ENCODE measurements at places on chromosomes 12 and 14. TPM values are rescaled to one million over a fixed set of nuclear protein-coding genes. Genes with fewer than 3 reads are reported as not detected.

GRCh38 chr12:50066402-50066801, 9.0 kb downstream of the ASIC1 start:
- H3K27ac ChIP-seq, result no peak overlapping the region
- H3K4me3 ChIP-seq, result no peak overlapping the region
- no peaks in the 10 kb centered on the region for H3K27me3 ChIP-seq
- DNase-seq, result peak; percentile 41
- no peaks in the 10 kb centered on the region for H3K36me3 ChIP-seq

GRCh38 chr14:101118233-101118632, 214.7 kb upstream of the RTL1 start:
- H3K4me1 ChIP-seq, result no peaks in the 10 kb centered on the region
- no peak overlapping the region for H3K4me3 ChIP-seq
- no peak overlapping the region for H3K27ac ChIP-seq
- no peaks in the 10 kb centered on the region for H3K36me3 ChIP-seq
- DNase-seq, result peak; percentile 59
- peaks cover 2% of the 10 kb centered on the region for H3K27me3 ChIP-seq

- no peak overlapping the region for H3K4me3 ChIP-seq
- no peak for DNase-seq
- no peak overlapping the region for H3K27ac ChIP-seq
- no peaks in the 10 kb centered on the region for H3K4me1 ChIP-seq
Observed at GRCh38 chr14:75700295-75700694, 39.2 kb downstream of the TTLL5 start.

DNA sequence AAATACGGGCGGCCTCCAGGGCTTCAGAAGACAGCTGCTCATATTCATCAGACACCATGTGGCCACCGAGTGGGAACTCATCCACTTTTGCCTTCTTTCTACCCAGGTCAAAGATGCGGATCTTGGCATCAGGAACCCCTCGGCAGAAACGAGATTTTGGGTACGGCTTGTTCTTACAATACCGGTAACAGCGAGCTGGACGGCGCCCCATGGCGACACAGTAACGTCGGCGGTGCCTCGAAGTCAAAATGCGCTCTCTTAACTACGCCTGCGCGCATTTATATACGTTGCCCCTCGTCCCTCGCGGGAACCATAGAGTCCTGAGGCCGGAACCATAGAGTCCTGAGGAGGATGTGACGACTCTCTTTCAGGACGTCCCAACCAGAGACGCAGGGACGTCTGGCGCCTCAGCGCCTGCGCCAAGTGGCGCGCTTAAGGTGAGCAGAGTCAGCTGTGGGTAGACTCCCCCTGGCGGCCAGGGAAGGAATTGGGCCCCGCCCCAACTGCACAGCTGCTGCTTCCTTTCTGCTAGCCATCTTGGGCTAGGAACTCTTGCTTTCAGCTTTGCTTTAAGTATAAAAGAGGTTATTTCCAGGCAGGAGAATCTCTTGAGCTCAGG, at the start of gene RPL10L:
TSS of gene RPL10L (minus strand) at position 256 of the 619 bp plus-strand sequence. CDS start at position 211, 45 bp downstream.
- no peak within 1 kb of the TSS for H3K4me3 ChIP-seq
- no peak for DNase-seq
- no peak within 1 kb of the TSS for H3K27ac ChIP-seq
- H3K4me1 ChIP-seq, result no peaks in the 10 kb centered on the region
- H3K36me3 ChIP-seq, result no peaks in the 10 kb centered on the region
- no peaks in the 10 kb centered on the region for H3K27me3 ChIP-seq

- no peak overlapping the region for H3K4me3 ChIP-seq
- no peaks in the 10 kb centered on the region for H3K27me3 ChIP-seq
- no peak overlapping the region for H3K27ac ChIP-seq
- H3K4me1 ChIP-seq, result no peaks in the 10 kb centered on the region
Observed at GRCh38 chr12:108768591-108769500, 37.5 kb upstream of the CORO1C start.

DNA sequence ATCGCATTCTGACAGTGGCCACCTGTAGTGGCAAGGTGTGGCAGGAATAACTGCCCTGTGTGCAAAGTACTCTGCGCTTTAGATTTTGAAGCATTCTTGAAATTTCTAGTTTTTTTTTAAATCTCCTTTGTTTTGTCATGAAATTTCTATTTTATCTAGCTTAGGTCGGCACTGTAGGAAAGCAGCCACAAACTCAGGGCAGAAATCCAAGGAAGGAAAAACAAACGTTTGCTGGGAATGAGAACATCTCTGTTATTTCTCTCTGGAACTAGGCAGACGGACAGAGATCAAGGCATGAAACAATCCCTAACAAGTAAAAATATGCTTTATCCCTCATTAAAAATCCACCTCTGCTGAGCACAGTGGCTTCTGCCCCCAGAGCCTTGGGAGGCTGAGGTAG, 1.3 kb upstream of the NR2C1 start:
- no peak overlapping the region for H3K27ac ChIP-seq
- no peak overlapping the region for H3K4me3 ChIP-seq
- H3K36me3 ChIP-seq, result no peaks in the 10 kb centered on the region
- DNase-seq, result no peak
- no peaks in the 10 kb centered on the region for H3K4me1 ChIP-seq

LALBA gene
- not detected for polyA plus RNA-seq

CBLN3 gene
- polyA plus RNA-seq, result 2.6 TPM

GALNT6 gene
- polyA plus RNA-seq, result 2.1 TPM

All from kidney (tissue), 22 donors.